Hepatocyte (in vitro differentiated cells): ENCODE measurements at places on chromosomes 2 and 18. TPM values are rescaled to one million over a fixed set of nuclear protein-coding genes. Genes with fewer than 3 reads are reported as not detected.

The MYOM1 gene
- total RNA-seq = 1.1 and 1.6 TPM in 2 replicates

The DSG4 gene
- 0.12 and 0.23 TPM in 2 replicates for total RNA-seq

The ITGA4 gene
- 4.1 and 6.3 TPM in 2 replicates for total RNA-seq

The CYP27A1 gene
- 34.5 and 38.8 TPM in 2 replicates for total RNA-seq

The DCDC2C gene
- total RNA-seq = not detected in 2 replicates

The LINC00305 gene
- total RNA-seq = 0.30 and 0.32 TPM in 2 replicates

The PKDCC gene
- 278 and 339 TPM in 2 replicates for total RNA-seq

The ITPRID2 gene
- total RNA-seq = 183 and 184 TPM in 2 replicates

The MFSD2B gene
- not detected in 2 replicates for total RNA-seq

The ERICH2 gene
- total RNA-seq = 0.52 TPM in 1 of 2 replicates, not detected in the other

The CRYBA2 gene
- 0.90 TPM in 1 of 2 replicates, not detected in the other for total RNA-seq

The ANKRD62 gene
- total RNA-seq = not detected in 2 replicates

The KIAA2012 gene
- 0.27 TPM in 1 of 2 replicates, not detected in the other for total RNA-seq

The TEX51 gene
- not detected in 2 replicates for total RNA-seq

The ARL5A gene
- 66.4 and 68.3 TPM in 2 replicates for total RNA-seq

The CTAGE1 gene
- 0.12 and 0.47 TPM in 2 replicates for total RNA-seq

The ARHGAP25 gene
- 0.47 TPM in 1 of 2 replicates, not detected in the other for total RNA-seq

- no peak for DNase-seq
These were observed 23.8 kb downstream of the CNDP1 start for GRCh38 chr18:74558096-74558495.

GRCh38 chr2:137420744-137421143, 543.5 kb upstream of the HNMT start:
- no peak for DNase-seq

DNA sequence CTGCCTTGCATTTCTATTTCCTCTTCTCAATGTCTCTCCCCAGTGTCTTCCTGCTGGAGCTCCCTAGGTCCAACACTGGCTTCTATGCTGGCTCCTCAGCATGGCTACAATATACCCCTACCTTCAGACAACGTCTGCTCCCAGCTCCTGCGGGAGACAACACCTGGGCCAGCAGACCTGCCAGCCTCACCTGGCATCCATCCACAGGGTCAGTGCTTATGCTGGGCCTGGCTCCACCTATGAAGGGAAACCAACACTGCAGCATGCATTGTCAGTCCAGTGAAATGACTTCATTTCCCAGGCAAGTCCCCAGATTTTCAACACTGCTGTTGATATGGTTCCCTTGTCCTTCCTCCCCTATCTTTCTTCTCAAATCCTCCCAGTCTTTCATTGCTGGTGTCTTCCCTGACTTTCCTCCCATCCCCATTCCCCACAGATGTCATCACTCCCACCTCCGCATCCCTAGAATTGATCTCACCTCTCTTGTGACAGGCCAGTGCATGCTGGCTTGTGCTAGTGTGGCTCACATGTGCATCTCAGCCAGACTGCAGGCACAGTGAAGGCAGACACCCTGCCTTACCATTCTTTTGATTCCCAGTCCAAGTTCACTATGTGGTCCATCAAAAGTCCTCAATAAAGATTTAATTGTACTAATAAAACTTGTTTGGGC, 98.0 kb downstream of the MYO5B start:
- DNase-seq = no peak

- DNase-seq = no peak
These were observed 36.9 kb downstream of the HJURP start for GRCh38 chr2:233817361-233817911.

DNA sequence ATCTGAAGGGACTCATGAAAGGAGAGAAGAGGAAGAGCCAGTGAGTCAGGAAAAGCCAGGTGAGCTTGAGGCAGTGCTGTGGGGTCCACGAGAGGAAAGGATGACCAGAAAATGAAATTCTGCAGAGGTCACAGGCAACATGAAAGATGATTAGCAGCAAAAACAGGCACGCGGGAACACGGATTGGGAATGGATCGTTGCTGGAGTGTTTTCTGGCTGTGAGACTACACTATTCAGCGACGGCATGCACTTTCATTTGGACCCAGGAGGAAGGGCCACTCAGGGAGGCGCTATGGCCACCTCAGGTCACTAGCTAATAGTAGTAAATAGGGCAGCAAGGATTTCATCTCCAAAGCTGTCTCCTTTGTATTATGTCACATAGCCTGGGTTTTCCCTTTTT, 44.8 kb downstream of the ZNF532 start:
- no peak for DNase-seq

DNA sequence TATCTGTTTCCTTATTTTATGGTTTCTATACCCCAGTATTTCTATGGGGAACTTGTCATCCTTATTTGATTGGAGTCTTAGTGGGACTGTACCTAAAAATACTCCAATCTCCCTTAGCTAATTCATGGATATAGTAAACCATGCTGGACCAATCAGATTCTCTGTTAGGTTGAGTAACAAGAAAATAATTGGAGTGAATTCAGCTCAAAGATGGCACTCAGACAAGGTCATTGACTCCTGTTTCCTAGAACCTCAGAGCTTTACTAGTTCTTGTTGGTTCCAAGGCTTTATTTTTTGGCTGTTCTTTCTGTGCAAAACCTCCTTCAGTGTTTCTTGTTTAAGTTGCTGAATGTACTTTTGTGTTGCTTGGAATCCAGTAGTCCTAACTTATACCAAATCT, 31.9 kb upstream of the CPS1 start:
- DNase-seq = no peak

DNA sequence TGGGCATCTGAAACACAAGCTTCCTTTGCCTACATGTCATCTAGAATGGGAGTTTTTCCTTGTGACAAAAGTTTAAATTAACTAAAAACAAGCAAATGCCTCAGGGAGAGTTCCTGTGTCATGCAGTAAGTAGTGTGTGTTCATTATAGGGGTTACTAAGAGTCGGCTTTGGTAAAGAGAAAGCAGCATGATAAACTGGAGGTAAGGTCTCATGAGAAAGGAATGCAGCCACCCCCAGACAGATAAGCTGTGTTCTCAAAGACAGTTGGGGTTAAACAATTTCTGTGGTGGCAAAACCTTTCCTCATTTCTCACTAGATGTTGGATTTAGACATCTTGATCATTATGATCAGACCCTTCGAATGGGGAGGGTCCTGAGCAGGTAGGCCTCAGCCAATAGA, 129.7 kb downstream of the MAP4K4 start:
- peak; percentile 80 for DNase-seq

GRCh38 chr18:73756256-73757091, 391.2 kb downstream of the FBXO15 start:
- DNase-seq = no peak

- DNase-seq = no peak
These were observed 277.1 kb downstream of the SOX11 start for GRCh38 chr2:5969303-5969702.

- DNase-seq = peak; percentile 54
These were observed 29.5 kb downstream of the RAB31 start for GRCh38 chr18:9737472-9738121.

DNA sequence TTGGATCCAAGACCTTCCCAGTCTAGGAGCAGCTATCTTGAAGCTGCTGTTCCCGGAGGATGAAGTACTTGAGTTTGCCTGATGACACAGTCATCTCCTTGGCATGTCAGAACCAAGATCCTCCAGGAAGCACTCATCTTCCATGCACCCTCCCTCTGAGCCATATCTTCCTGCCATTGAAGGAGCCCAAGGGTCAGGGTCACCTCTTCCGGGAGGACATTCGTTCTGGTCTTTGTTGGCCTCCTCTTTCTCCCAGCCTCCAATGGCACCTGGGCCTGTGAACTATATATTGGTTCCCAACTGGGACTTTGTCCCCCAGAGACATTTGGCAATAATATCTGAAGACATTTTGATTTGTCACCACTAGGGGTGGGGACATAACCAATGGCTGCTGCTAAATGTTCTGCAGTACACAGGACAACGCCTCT, 4.2 kb upstream of the MYO7B start:
- DNase-seq = no peak

DNA sequence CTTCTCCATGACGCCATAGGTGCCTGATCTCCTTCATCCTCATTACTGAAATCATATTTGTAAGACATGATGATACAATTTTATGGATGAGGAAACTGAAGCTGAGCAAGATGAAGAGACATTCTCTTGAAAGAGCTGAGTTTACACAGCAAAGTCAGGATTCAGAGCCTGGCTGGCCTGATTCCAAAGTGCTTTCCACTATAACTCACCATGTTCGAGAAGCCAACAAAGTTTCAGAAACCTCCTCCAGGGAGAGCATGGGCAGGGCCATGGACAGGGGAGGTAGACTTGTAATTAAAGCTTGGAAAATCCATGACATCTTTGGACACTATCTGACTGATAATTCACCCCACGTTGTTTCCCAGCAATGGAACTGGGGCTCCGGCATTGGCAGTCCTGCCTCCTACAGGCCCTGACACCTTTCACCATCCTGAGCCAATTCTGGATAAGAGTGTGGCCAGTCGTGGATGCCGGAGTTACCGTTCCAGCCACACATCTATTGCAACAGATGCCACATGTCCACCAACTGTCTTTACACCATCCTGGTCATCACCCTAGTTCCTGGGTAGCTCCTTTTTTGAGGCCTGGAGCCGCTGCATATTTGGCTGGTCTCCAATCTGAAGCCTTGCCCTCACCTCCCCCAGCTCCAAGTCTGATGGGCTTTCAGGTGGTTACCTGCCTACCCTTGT, 85.0 kb upstream of the PPP1CB start:
- DNase-seq = no peak

GRCh38 chr2:52918551-52918950, 849.1 kb upstream of the CHAC2 start:
- DNase-seq = no peak

DNA sequence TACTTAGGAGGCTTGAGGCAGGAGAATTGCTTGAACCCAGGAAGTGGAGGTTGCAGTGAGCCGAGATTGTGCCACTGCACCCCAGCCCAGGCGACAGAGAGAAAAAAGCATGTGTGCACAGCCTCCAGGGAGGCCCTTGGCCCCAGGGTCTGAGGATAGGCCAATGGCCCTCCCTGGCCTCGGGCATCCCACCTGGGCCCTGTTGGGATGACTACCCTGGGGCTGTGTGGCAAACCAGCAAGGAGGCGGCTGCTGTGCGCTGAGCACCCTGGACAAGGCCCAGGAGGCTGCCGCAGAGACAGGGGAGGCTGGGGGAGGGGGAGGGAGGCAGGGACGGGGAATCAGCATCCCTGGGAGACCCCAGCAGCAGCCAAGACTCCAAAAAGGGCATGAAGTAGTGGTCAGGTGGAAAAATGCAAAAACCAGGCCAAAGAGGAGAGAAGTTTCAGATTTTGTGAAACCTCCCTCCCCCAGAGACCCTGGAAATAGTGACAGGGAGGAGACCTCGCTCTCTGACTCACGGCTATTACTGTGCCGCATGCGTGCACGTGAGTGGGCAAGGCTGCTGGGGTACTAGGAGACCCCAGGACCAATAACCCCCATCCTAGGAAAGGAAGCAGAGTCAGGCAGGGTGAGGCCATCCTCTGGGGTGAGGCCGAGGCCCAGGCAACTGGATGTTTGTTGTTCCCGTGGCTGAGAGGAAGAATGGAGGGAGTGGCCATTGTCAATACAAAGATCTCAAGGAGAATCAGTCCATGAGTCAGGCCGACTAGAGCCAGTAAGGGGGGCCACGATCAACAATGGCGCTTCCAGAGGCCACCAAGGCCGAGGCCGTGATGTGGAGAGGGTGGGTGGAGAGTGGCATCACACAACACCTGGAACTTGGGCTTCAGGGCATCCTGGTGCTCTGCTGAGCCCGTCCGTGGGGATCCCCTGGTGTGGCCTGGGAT, 16.0 kb upstream of the B3GNT7 start:
- DNase-seq = peak; percentile 61

GRCh38 chr2:186599186-186599778, 9.4 kb downstream of the ITGAV start:
- DNase-seq = no peak

GRCh38 chr2:79771493-79771892, 258.6 kb downstream of the CTNNA2 start:
- DNase-seq = no peak

DNA sequence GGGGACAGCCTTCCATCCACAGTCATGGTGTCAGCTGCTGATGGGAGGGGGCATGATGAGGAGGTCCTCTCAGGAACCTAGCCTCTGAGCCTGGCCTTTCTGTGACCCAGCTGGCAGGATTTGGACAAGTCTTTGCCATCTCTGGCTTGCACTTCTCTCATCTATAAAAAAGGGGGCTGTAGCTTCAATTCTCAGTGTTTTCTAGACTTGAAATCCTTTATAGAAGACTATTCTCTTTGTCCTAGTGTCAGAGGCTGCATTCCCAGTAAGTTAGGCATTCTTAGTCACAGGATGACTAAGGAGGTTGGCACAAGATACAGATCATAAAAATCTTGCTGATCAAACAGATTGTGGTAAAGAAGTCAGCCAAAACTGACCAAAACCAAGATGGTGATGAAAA, 958.5 kb downstream of the CNTNAP5 start:
- DNase-seq = no peak

DNA sequence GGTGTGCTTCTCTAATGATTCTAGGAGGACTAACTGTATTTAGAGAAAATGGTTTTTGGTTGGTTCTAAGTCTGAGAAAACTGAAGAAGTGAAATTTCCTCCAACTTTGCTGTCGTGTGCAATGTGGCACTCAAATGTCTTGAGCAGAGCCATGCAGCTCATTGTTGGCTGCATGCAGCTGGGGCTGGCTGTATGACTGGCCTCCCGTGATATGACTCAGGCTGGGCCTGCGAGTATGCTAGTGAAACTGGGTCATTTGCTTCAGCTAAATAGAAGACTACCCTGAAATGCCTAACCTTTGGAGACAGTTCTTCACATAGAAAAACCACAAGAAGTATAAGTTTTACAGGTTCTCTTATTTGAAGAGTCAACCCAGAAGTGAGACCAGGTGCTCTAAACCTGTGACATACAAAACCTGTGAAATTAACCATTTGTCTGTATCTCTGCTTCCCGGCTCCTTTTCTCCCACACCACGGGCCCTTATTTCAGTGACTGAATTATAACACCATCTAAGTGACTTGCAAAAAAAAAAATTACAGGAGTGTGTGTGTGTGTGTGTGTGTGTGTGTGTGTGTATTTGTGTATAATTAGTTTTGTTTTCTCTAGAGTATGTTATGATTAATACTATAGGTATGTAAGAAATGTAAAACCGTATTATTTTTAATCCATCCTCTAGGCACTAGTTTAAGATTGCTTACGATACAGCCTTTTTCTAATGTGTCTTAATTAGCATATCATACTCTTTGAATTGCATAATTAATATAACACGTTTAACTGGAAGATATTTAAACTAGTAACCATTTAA, 15.9 kb downstream of the POLI start:
- DNase-seq = no peak

DNA sequence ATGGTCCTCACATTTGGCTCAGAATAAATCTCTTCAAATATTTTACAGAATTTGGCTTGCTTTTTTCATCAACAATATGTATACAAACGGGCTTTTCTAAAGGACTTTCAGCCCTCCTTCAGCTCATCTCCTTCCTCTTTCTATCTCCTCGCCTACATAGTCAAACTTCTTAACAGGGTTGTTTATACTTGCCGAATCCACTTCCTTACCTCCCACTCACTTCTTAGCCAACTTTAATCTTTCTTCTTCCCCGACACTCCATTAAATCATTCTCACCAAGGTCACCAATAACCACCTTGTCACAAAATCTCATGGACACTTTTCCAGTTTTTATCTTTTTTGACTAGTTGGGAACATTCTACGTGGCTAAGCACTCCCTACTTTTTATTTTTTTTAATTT, 325.2 kb downstream of the PLCL1 start:
- DNase-seq = no peak

- peak; percentile 49 for DNase-seq
These were observed 118.9 kb upstream of the OTOS start for GRCh38 chr2:240259201-240259923.

GRCh38 chr2:179248024-179248348, 16.6 kb downstream of the SESTD1 start:
- DNase-seq = no peak
